Prostate gland (tissue), 2 donors: ENCODE measurements at places on chromosomes 2 and 18. TPM values are rescaled to one million over a fixed set of nuclear protein-coding genes. Genes with fewer than 3 reads are reported as not detected.

Gene EPHA4
- 12.0 TPM for total RNA-seq

Gene ESPNL
- 3.9 TPM for total RNA-seq

DNA sequence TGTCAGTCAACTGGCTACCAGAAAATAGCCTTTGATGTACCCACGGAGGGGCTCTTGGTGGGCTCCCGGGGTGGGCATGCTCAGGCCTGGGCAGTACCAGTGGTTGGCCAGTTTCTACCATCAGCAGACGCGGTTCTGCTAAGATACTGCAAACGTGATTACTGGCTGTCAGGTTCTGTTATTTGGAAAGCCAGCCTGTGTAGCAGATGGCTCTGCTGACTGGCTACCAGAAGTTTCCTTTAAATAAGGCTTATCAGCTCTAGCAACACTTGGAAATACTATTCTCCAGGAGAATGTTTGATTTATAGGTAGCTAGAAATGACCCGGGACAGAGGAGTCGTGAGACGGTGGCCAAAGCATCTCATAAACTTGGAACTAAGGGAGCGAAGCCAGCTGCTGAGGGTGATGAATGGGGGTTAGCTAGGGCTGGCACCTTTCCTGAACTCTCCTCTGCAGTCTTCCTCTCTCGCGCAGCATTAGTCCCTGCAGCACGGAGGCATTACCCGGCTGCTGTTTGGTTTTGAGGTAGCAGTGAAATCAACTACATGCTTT is 171.9 kb downstream of the AGAP1 start:
- DNase-seq, result no peak

- no peak for DNase-seq
These were observed 83.3 kb upstream of the MAP2 start for GRCh38 chr2:209340522-209340921.

Gene GAL3ST2
- not detected for total RNA-seq

DNA sequence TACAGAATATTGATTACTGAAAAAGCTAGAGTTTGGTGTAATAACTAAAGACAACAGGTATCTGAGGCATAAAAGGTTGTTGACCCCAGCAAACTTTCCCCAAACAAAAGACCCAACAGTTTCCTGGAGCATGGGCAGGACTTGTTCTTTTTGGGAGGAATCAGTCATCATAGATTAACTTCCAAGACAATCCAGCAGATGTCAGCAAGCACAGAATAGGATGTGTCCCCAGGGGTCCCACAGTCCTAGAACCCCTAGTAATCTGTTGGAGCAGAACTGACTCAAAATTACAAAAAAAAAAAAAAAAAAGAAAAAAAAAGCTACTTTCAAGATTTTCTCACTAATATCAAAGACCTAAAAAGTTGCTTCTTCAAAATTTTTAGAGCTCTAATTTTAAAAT is 564.7 kb upstream of the SLC39A10 start:
- no peak for DNase-seq

GRCh38 chr2:29715655-29716054 is 205.7 kb downstream of the ALK start:
- no peak for DNase-seq

GRCh38 chr2:100957996-100958653 is 44.0 kb upstream of the RPL31 start:
- peak; percentile 77 for DNase-seq

Gene TUBA4B
- total RNA-seq, result not detected

Gene ARHGAP25
- 6.2 TPM for total RNA-seq

GRCh38 chr2:41062336-41062735 is 610.4 kb upstream of the SLC8A1 start:
- DNase-seq, result no peak

DNA sequence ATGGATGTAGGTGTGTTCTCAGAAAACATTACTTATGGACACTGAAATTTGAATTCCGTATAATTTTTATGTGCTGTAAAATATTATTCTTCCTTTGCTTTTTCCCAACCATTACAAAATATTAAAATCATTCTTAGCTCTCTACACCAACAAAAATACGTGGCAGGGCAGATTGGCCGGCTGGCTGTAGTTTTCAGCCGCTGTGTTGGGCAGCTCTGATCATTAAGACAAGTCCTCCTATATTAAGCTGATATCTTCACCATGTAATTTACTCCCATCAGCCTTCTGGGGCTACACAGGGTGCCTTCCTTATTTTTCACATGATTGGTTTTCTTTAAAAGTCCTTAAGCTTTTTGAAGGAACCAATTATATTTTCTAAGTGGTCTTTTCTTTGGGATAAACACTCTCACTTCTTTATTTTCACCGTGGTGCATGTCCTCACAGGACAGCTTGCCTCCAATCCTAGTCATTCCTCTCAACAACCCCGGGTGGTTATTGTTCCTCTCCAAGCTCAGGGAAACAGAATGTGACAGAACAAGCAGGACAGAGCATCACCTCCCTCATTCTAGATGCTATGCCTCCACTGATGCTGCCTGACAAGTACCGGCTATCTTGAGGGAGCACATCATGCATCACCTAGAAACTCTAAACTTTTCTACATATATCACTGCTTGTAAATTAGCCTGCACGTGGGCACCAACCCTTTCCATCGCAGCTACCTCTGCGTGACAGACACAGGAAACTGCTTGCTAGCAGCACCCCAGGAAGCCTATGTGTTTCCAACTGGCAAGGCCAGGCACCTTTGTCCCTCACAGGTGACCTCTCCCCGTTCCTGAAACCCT is 362.3 kb downstream of the MYCN start:
- no peak for DNase-seq

Gene SFTPB
- not detected for total RNA-seq

GRCh38 chr2:84515788-84516187 is 510 bp upstream of the DNAH6 start:
- no peak for DNase-seq

DNA sequence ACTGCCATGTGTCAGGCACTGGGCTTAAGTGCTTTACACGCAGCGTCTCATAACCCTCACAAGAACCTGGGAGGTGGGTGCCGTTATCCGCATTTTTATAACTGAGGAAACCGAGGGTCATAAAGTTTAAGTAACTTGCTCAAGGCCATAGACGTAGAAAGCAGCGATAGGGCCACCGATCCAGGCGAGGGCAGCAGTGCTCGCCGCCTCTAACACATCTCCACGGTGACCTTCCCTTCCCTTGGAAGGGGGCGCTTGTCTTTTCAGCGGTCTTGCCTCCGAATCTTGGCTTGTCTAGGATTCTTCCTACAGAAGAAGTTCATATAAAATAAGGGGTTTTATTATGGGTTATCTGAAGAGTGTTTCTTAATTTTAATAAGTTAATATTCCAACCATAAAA is 186.6 kb downstream of the GBX2 start:
- no peak for DNase-seq

DNA sequence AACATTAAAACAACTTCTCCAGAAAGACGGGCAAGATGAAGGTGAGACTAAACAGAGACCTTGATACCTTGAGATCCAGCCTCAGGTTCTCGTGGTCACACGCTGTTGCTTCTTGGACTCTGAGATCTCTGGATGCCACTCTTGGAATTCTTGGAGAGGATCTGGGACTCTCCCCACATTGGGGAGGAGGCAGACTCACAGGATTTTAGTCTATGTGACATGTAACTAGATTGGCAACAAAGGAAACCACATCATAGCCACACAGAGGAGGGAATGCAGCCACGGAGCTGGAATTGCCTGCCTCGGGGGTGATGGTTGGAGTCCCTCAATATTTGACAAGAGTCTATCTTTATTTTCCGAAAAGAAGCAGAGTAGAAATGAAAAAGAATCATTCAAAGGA is 78.8 kb upstream of the IGFBP5 start:
- no peak for DNase-seq

- DNase-seq, result no peak
These were observed 448 bp downstream of the YPEL5 start for GRCh38 chr2:30147196-30147714.

Gene MARCO
- total RNA-seq, result not detected

DNA sequence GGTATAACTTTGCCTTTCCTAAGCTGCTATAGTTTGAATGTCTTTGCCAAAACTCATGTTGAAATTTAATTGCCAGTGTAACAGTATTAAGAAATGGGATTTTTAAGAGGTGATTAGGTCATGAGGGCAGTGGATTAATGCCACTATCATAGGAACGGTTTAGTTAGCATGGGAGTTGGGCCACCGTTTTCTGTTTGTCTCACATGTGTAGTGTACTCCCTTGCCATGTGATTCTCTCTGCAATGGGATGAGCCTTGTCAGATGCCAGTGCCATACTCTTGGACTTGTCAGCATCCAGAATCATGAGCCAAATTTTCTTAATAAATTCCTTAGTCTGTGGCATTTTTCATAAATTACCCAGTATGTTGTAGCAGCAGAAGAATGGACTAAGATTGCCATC is 388.9 kb upstream of the RGPD4 start:
- no peak for DNase-seq

Gene RUFY4
- 0.11 TPM for total RNA-seq

DNA sequence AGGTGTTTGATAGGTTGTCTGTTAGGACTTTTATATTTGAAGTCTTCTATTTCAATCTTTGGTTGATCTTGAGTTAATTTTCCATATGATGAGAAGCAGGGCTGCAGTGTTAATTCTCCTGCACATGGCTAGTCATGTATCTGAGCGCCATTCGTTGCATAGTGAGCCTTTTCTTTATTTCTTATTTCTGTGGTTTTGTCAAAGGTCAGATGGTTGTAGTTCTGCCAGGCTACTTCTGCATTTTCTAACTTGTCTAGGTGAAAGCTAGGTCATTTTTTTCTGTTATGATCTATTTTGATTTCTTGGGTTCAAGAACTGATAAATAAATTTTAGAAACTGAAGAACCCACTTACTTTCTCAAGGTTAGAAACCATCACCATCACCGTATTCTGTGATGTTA is 56.7 kb downstream of the CCDC74A start:
- DNase-seq, result no peak

GRCh38 chr2:74552914-74553811 is 579 bp downstream of the LOXL3 start:
- no peak for DNase-seq

DNA sequence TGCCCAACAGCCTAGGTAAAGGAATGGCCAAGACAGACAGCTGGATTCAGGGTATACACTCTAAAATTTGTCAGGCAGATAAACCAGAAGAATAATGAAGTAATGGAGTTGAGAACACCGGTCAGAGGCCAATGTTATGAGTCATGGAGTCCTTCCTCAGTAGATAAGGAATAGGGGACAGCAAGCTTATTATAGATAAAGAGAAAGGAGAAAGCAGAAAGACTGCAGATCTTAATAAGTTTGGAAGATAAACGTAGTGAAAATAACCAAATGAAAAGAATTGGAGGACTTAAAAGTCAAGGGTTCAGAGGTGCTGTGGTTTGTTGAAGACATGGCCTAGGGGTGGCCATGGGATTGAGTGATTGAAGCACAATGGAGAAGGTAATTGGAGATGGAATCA is 63.5 kb upstream of the NFE2L2 start:
- no peak for DNase-seq

- no peak for DNase-seq
These were observed 11.8 kb upstream of the GPR17 start for GRCh38 chr2:127634066-127634617.

GRCh38 chr18:48769006-48769636 is 181.6 kb downstream of the SMAD7 start:
- no peak for DNase-seq

GRCh38 chr2:239257511-239257937 is 143.3 kb downstream of the HDAC4 start:
- DNase-seq, result no peak

- DNase-seq, result no peak
These were observed 104.7 kb downstream of the GPR39 start for GRCh38 chr2:132521341-132521740.

Gene ANTXR1
- total RNA-seq, result 25.8 TPM

DNA sequence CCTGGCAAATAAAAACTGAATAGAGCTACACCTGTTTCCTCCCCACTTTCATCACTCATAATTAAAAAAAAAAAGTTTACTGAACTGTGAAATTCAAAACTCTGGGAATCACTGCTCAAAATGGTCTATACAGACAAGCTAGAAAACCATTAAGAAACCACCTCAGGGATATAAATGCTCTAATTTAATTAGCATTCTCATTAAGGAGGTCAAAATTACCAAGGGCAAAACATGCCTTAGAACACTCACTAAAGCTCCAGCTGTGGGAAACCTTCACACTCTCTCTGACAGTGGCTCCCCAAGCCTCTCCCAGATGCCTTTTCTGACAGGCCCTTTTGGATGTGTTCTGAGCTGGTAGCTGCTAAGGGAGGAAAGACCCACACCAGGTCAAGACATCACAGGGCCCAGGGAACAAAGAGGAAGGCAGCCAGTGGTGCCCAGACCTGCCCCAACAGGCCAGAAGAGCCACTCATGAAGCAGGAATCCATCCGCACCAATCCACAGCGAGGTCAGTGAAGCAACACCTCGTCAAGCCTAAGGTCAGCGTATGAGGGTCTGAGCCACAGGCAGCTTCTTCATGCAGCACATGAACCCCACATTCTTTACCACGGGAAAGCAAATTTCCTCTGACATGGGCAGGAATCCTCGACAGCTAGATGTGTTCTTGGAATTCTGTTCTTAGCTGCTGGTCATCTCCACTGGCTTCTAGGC is 35.6 kb downstream of the XDH start:
- no peak for DNase-seq

GRCh38 chr2:37343537-37344434 is 644 bp upstream of the QPCT start:
- no peak for DNase-seq

GRCh38 chr18:48842259-48843061 is 108.3 kb downstream of the SMAD7 start:
- DNase-seq, result no peak

DNA sequence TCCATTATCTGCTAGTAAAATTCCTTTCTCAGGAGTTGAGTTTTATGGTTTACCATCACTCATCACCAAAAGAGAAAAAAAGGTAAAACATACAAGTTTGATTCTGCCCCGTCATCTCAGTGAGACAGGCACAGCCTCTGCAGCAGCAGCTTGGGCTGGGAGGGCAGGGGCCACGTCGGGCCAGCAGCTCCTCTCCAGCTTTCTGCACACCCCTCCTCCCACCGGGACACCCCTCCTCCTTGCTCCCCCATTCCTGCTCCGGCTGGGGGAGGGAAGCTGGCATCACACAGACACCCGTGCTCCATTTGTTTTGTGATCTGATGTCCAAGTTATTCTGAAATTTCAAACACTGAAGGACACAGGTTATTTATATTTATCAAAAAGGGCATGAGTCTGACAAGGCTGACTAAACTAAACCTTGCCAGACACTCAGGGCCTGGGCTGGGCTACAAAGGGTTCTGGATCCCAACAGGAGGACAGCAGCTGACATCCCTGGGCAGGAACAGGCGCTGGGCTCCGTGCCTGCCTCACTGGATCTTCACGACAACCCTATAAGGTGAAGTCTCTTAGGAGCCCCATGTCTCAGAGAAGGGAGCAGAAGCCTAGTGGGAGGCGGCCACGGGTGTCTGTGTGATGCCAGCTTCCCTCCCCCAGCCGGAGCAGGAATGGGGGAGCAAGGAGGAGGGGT is 71.4 kb downstream of the HDAC4 start:
- no peak for DNase-seq

DNA sequence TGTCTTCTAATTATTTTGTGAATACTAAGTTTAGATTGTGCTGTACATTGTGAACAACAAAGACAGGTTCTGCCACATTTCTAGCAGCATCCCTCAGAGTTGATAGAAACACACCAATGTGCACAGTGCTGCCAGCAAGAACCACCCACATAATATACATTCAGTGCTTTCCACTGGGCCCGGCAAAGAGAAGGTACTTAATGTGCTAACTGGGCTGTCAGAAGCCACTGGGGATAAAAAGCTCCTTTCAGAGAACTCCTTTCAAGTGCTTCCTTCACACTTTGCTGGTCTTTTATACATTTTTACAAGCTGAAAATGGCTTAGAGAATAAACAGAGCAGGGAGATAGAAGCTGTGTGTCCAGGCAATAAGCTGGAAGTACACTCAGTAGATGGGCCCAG is 58.0 kb upstream of the CAPN13 start:
- no peak for DNase-seq

Gene RNF103
- 41.9 TPM for total RNA-seq
